CD4-positive, alpha-beta T cell treated with Interleukin-6 for 4 hours (primary cell): ENCODE measurements at places on chromosomes 7 and 10.

DNA sequence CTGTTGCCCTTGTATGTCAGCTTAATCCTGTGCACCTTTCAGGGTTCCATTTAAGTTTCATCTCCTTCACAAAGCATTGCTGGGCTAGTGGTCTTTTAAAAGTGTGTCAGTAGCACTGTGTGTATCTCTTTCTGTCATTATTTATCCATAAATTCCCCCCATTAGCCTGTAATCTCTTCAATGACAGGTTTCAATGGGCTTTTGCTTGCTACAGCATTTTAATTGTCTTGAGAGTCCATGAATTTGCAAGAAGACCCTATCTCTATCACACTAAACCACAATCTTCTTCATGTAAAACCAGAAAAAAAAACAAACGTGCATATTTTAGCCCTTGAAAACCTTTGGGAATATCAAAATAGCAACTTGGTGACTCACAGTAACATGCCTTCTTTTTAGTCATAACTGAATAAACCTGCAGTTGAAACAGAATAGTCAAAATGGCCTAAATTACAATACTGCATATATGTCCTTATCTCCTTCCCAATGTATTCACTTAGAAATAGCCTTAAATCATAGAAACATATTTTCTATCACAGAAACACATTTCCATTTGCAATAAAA is 118.6 kb downstream of the PON1 start:
- no peak for DNase-seq

DNA sequence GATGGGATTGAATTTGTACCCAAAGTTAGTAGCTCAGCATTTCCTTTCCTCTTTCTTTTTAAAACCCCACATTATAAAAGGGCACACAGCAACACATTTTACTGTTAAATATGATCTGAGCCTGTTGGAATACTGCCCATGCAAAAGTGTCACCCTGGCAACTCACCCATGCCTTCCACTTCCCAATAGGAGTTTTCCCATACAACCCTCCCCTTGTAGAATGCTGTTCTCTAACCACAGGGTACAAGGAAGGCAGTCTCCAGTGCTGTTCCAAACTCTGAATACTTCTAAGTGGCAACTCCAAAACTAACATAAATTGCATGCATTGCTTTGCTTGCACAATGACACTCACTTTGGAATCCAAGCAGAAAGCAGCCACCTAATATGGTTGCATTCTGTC is 60.8 kb downstream of the NRCAM start:
- no peak for DNase-seq

GRCh38 chr7:29970158-29970557 is 19.4 kb downstream of the SCRN1 start:
- DNase-seq = no peak

DNA sequence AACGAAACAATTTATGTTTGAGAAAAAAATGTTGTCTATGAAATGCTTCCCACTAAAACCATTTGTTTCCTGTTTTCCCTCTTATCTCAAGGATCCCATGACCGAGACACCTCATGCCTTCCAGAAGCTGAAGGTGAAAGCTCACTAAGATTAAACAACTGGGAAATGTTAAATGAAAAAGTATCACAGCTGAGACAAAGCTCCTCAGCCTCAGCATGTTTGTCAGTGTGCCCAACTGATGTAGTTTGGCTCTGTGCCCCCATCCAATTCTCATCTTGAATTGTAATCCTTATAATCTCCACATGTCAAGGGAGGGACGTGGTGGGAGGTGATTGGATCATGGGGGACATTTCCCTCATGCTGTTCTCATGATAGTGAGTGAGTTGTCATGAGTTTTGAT is 327.3 kb downstream of the HTR7 start:
- no peak for DNase-seq

GRCh38 chr10:130459851-130460490 is 323.8 kb downstream of the GLRX3 start:
- DNase-seq = no peak

- peak; percentile 48 for DNase-seq
These were observed 1.2 kb downstream of the AGAP3 start for GRCh38 chr7:151087245-151088018.

DNA sequence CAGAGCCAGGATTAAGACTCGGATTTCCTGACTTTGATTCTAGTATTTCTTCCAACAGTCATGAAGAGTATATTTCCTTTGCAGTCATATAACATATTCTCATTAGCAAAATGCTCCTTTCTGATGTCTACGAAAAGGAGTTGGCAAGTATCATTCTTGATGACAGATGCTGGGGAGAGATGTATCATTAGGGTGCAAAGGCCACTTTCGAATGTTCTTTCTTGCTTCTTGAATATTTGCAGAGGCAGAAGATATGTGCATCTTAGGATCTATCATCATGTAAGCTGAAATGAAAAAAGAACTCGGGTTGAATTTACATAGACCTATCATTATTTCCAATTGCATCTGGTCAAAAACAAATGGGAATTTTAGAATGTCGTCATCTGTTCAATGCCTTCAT is 294.4 kb downstream of the BAMBI start:
- DNase-seq = no peak

DNA sequence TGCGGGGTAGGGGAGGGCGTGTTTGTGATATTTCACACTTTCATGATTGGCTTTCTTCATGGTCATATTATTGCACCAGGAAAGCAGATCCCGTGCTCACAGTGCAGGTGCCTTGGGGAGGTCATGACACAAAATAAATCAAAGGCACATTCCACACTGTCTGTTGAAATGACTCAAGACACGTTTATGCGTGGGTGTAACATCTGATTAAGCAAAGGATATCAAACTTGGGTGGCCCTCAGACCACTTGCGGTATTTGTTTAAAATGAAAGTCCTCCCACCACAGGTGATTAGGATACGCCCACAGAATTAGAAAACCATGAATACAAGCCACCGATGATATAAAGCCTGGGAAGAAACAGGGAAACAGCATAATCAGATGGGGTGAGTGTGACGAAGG is 51.1 kb downstream of the SVIL start:
- DNase-seq = no peak

GRCh38 chr7:80319461-80319860 is 184.8 kb downstream of the GNAI1 start:
- DNase-seq = no peak

GRCh38 chr10:13348216-13349017 is at the start of gene SEPHS1:
SEPHS1 (minus strand) TSS chr10:13348293; CDS start chr10:13344950, 3,343 bp downstream.
- DNase-seq = peak; percentile 89

- DNase-seq = no peak
These were observed 34.5 kb upstream of the MEOX2 start for GRCh38 chr7:15720849-15721471.

- no peak for DNase-seq
These were observed 57.4 kb upstream of the CASD1 start for GRCh38 chr7:94452239-94452638.

GRCh38 chr7:101903515-101903868 is 86.1 kb downstream of the CUX1 start:
- no peak for DNase-seq

DNA sequence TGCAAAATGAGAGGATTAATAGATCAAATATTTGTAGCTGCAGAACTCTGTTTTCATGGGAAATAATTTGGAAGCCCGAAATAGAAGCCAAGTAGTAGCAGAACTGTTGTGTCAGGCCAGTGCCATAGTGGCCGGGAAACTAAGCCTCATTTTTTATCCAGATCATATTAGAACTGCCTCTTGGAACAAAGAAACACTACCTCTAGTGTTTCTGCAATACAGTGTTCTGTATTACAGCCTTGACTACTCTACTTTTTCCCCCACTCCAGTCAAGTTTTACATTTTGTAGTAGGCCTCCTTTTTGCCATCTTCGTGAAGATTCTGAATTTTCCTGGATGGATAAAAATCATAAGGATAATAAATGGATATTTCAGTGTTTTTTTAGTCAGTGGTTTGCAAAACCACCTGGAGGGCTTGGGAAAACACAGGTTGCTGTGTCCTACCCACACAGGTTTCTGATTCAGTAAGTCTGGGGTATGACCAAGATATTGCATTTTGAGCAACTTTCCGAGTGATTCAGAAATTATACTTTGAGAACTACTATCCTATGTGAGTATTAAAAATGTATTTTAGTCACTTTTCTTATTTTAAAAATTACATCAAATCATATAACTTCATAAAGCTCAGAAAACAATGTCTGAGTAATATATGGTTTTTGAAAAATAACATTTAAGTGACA is 326.2 kb upstream of the KAT6B start:
- no peak for DNase-seq

- DNase-seq = no peak
These were observed 443.5 kb downstream of the PAXIP1 start for GRCh38 chr7:154559454-154559853.

GRCh38 chr10:118439824-118440223 is 97.7 kb upstream of the FAM204A start:
- DNase-seq = no peak

- peak; percentile 1 for DNase-seq
These were observed 18.4 kb upstream of the CCDC71L start for GRCh38 chr7:106679153-106679931.

GRCh38 chr7:117818232-117818631 is 55.0 kb downstream of the CTTNBP2 start:
- no peak for DNase-seq

DNA sequence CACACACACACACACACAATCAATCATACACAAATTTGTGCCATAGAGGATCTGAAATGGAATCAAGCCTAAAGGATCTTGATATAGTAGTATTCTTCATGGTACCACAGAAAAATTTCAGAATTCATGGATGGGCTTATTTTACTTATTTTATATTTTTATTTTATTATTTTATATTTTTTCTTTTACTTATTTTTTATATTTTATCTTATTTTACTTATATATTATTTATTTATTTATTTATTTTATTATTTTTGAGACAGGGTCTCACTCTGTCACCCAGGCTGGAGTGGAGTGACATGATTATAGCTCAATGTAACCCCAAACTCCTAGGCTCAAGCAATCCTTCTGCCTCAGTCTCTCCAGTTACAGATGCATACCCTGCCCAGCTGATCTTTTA is 16.7 kb downstream of the SHTN1 start:
- no peak for DNase-seq

DNA sequence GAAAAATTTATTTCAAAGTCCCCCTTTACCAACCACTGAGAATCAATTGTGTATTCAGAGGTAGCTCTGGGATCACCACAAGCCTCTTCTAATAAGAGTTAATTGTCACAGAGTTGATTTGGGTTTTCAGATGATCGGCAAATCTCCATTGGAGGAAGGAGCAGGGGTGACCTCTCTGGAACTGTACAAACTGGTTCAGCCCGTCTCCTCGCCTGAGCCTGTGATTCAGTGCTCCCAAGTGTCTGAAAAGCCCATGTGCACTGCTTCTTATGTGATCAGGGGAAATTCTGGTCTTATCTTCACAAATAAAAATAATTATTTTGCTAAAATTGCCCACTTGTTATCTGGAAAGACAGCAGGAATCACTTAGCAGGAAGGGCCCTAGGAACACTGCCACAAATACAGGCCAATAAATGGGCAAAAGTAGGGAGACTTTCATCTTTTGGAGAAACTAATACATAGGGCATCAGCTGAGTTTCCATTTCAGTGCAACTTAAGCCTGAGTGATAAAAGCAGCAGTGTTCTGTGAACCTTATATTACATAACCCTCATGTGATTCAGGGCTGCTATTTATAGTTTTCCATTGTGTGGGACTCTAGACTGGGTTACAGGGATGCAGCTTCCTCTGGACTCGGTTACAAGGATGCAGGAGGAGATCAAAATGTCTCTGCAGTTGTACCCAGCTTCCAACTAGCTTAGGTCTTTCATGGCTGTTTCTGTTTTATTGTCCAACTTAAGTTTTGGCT is 32.3 kb downstream of the CDK1 start:
- DNase-seq = no peak

DNA sequence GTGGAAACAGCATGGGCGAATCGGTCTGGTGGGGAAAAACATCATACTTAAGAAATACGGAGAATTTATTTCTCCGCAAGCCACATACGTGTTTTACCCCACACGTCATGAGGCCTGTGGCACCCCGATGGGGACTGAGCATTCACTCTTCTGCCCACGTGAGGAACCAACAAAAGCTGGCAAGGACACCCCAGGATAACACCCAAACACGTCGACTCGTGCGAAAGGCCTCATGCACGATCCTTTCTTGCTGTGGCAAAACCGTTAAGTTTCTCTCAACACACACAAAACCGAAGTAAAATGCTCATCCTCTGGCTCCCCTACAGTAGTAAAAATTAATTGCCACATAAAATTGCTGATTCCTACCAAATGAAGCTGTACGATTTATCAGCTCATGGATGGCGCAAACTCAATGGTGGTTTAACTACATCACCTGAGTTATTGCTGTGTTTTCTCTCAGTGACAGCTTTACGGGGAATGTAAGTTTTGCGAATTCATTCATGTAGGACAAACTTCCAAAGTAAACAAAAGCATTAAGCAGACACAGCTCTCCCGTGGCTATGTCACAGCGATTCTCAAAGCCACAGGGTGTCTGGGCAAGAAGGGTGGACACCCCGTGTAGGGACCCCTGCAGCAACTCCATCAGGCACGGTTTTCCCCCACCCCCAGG is 97.0 kb downstream of the CTBP2 start:
- DNase-seq = no peak

- DNase-seq = no peak
These were observed 63.1 kb upstream of the ZPBP start for GRCh38 chr7:50156163-50156562.

DNA sequence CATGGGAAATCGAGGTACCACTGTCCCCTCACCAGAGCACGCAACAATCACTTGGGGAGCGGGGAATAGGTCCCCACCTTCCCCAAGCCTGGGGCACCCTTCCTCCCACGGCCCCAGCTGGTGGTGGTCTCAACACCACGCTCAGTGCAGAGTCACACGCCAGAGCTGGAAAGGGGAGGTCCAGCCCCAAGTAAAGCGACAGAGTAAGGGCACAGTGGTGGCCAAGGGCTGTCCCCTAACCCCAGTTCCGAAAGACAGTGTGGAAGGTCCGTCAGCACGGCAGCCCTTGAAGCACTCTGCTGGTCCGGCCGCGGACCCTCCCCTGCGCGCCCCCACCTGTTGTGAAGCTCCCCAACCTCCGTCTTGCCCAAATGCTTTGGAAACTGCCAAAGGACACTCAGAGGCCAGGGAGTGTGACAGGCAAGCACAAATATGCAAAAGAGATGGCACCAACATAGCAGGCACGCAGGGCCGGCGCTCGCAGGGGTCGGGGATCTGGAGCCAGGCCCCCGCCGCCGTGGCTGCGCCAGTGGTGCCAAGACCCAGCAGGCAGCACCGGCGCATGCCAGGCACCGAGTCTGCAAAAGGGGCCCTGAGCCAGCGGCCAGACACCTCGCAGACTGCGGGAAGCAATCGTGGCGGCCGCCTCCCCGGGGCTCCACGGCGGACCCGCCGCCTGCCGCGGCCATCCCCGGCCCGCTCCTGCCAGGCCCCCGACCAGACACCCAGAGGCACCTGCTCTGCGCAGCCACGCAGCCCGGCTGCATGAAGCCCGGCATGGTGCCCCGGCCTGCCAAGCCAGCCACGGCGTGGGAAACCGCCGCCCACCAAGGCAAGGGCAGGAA is 51.6 kb upstream of the SRRM3 start:
- DNase-seq = peak; percentile 23

- DNase-seq = peak; percentile 80
These were observed 90.1 kb upstream of the NFE2L3 start for GRCh38 chr7:26061678-26062603.

GRCh38 chr10:27504007-27504807 is at the start of gene RAB18:
RAB18 (plus strand) TSS chr10:27504304; CDS start chr10:27504370, 66 bp downstream.
- peak; percentile 99 for DNase-seq
